ENCODE measurements at places on chromosomes 2 and 18. TPM values are rescaled to one million over a fixed set of nuclear protein-coding genes. Genes with fewer than 3 reads are reported as not detected.

KLHL29 gene
- 4.9 TPM for total RNA-seq

IL36G gene
- total RNA-seq: not detected

LOXHD1 gene
- total RNA-seq: not detected

EPB41L3 gene
- total RNA-seq: 37.0 TPM

Data from fibroblast of lung (primary cell).